ENCODE measurements at places on chromosomes 12 and 14.

GRCh38 chr14:96079066-96079465 lies 39.9 kb downstream of the C14orf132 start:
- DNase-seq, result no peak

DNA sequence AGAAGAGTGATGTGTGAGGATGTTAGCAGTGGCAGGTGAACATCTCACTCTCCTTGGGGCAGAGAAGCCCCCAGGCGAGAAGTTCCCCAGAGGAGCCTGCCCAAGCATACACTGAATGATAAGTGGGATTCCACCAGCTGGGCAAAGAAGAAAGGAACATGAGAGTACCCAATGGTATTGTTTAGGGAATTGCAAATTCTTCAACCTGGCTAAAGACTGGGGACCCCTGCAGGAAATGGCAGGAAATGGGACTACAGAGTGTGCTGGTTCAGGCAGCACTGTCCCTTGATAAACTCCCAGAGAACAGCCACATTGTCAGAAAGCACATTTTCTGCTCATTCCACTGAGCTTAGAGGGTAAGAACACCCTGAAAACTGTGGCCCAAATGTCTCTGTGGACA lies 121.3 kb downstream of the RPS29 start:
- DNase-seq, result no peak

- DNase-seq, result no peak
Measured at GRCh38 chr12:19922717-19923116, 445.6 kb upstream of the PDE3A start.

DNA sequence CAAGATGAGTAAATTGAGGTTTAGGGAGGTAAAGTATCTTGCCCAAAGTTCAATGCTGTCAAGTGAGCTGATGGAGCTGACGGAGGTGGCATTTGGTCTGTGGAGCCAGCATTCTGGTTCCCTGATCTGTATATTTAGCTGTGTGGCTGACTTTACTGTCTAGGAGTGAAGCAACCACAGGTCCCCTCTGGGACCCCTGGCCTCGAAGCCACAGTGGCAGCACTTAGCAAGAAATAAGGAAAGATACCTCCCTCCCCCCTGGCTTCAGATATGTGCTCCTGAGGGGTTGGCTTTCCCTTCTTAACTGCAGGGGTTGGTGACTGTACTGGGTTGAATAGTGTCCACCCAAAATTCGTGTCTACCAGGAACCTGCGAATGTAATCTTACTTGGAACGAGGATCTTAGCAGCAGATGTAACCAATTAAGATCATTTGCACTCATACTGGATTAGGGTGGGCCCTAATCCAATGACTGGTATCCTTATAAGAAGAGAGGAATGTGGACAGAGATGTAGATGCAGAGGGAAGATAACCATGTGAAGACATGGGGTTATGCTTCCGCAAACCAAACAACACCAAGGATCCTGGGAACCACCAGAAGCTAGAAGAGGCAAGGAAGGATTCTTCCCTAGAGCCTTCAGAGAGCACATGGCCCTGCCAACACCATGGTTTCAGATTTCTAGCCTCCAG lies 2.0 kb upstream of the ACVR1B start:
- DNase-seq, result no peak

GRCh38 chr12:82852529-82852928 lies 165.8 kb downstream of the TMTC2 start:
- no peak for DNase-seq

DNA sequence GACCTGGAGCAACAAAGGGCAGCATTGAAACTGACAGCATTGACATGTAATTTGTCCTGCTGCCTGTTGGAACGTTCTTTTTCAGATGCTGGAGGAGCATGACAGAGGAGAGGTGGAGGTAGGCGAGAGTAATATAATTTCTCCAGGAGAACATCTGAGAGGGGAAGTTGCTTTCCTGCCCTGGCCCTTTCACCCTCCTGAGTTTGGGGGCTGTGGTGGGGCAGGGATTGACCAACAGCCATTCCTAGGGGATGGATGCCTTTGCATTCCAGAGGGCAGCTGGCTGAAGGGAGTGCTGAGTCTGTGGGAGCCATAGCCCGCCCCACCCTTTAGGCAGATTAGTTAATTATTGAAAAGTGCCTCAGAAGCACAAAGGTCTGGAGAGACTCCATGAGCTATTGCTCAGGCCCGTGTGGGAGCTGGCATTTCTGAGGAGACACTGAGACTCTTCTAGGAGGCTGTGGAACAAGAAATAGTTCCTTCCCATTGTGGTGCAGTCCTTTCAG lies 73.5 kb downstream of the ARF6 start:
- no peak for DNase-seq

DNA sequence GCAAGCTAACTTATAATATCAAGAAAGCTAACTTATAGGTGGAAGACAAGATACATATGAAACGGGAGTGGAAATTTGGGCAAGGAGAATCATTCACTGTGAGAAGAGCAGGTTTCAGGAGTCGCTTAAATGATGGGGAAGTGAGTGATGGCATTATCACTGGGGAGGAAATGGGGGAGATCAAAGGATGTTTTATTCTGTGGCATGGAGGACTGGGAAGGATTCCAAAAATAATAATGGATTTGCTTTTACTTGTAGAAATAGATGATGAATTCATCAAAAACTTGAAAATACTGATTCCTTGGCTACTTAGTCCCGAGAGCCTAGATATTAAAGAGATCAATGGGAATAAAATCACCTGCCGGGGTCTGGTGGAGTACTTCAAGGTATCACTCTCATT lies 47.8 kb downstream of the SAV1 start:
- no peak for DNase-seq

GRCh38 chr14:37594971-37595808 lies at the start of the genes FOXA1 and TTC6:
FOXA1 (minus strand) TSS chr14:37595249; CDS start chr14:37594972, 277 bp downstream.
TTC6 (plus strand) TSS chr14:37595629; CDS start chr14:37622065, 26,436 bp downstream.
- no peak for DNase-seq

- no peak for DNase-seq
Measured at GRCh38 chr12:2229661-2230539, 177.1 kb downstream of the CACNA1C start.

DNA sequence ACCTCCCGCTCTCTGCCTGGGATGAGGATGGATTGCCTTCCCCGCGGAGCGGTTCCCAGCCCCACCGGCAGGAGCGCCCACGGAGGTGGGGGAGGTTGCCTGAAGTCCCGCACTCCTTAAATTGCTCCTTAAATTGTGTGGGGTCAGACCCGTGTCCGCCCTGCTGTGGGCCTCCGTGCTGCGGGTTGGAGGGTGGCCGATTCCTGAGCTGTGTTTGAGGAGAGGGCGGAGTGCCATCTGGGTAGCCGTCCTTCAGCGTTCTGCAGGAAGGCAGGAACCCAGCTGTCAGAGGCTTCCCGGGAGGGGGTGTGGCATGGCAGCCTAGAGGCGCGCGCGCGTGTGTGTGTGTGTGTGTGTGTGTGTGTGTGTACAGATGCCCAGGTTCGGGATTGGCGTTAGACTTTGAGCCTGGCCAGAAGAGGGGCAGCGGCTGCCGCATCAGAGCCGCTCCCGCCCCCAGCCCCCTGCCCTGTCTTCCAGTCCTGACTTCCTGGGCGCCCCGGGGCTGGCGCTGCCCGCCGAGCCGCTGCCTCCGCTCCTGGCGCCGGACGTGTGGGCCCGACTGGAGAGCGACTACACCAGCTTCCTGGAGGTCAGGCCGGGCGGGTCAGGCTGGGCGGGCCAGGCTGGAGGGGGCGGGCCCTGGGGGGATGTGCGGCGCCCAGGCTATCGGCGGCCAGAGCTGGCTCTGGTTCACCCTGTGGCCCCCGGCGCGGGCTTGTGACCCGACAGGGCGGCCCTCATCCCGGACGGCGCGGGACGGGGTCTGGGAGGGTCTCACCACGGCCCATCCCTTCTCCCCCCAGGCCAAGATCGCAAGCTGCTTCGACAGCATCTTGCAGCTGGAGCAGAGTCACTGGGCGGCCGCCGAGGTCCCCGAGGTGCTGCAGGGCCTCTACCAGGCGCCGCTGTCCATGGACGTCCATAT lies 9.2 kb downstream of the EXOC3L4 start:
- DNase-seq, result no peak

- no peak for DNase-seq
Measured at GRCh38 chr14:45249856-45250575, 3.0 kb downstream of the MIS18BP1 start.

DNA sequence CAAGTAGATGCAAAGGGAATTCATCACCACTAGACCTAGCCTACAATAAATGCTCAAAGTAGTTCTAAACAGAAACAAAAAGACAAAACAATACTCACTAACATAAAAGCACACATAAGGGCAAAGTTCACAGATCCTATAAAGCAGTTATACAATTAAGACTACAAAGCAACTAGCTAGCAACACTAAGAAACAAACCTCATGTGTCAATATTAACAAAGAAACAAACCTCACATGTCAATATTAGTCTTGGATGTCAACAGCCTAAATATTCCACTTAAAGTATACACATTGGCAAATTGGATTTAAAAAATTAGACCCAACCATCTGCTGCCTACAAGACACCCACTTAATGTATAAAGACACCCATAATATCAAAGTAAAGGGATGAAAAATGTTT lies 152.7 kb downstream of the KCNK10 start:
- no peak for DNase-seq

DNA sequence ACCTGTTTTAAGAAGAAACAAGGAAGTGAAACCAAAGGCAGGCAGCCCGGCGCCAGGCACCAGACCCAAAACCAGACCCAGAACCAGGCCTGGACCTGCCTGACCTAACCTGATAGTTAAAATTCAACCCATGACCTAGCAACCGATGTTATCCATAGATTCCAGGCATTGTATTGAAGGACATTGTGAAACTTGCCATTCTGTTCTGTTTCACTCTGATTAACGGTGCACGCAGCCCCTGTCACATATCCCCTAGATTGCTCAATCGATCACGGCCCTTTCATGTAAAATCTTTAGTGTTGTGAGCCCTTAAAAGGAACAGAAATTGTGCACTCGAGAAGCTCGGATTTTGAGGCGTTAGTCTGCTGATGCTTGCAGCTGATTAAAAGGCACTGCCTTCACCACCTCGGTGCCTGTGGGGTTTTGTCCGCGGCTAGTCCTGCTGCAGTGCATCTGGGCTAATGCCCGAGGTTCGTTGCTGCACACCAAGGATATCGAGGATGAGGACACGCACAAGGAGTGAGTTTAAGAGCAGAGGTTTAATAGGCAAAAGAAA lies 262.5 kb upstream of the TMEM132C start:
- no peak for DNase-seq

GRCh38 chr12:51626115-51626514 lies 35.1 kb downstream of the SCN8A start:
- DNase-seq, result no peak

GRCh38 chr14:100088226-100088625 lies 23.0 kb downstream of the EVL start:
- no peak for DNase-seq

- DNase-seq, result no peak
Measured at GRCh38 chr12:6620137-6620884, 13.1 kb upstream of the CHD4 start.

DNA sequence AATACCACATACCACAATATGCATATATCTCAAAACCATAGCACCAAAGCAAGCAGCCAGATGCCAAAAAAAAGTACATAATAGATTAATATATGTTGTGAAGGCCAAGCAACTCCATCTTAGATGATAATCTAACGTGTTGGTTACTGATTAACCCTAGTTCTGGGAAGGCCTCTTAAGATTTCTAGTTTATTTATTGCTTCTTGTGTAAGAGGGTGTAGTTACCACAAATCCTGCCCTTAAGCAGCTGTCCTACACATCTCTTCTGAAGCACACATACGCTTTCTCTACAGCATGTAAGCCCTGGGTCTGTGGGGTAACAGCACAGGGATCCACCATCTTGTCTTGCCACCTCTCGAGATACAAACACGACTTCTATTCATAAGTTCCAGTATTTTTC lies 236.8 kb upstream of the AVPR1A start:
- DNase-seq, result no peak

DNA sequence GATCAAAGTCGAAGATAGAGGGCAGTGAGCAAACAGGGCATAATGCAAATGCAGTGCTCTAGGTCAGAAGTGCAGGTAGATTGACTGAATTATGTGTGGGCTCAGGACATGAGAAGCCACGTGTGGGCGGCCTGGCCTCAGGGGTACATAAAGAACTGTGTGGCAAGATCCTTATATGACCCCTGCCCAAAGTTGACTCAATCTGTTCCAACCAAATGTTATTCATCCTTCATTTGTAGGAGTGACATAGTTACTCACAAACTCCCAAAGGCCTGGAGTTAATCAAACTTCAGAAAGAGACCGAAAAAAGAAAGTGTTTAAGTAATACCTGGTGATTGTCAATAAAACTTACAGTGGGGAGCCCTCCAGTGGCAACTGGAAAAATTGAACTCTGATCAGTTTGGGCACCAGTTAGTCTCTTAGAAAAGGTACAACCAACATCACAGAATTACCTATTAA lies 150.4 kb upstream of the FAR2 start:
- no peak for DNase-seq

GRCh38 chr12:14664434-14665023 lies 31.9 kb downstream of the GUCY2C start:
- peak; percentile 39 for DNase-seq

DNA sequence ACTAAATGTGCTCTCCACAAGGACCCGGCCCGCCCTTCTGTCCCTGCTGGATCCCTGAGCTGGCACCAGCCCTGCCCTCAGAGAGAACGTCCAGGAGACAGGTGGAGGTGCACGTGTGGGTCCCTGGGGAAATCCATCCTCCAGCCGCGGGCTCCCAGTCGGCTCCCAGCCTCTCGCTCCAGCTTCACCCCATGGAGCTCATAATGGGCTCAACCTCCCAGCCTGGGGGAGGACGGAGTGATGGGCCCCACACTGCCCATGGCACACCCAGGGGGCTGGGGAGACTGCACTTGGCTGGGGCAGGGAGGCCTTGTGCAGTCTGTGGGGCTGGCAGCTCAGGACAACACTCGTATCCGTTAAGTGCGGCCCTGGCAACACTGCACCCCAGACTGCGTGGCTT lies 250.5 kb downstream of the TMEM121 start:
- no peak for DNase-seq

DNA sequence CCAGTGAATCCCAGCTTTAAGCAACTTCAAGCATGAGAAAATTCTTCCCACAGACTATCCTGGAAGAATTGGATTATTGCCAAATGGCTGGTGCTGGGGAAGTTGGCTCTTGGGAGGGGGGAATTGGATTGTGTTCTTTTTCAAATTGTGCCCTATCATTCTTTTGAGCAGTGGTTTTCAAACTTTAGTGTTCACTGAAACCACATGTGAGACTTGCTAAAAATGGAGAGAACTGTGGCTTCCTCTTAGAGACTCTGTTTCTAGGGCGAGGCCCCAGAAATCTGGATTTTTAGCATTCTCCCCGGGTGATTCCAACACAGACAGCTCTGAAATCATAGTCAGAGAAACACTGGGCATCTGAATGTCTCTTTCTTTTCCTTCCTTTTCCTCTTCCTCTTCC lies 14.3 kb upstream of the OTUB2 start:
- no peak for DNase-seq

GRCh38 chr12:103654816-103655215 lies 67.7 kb downstream of the STAB2 start:
- DNase-seq, result no peak

GRCh38 chr12:4099276-4099675 lies 174.3 kb upstream of the CCND2 start:
- DNase-seq, result no peak

DNA sequence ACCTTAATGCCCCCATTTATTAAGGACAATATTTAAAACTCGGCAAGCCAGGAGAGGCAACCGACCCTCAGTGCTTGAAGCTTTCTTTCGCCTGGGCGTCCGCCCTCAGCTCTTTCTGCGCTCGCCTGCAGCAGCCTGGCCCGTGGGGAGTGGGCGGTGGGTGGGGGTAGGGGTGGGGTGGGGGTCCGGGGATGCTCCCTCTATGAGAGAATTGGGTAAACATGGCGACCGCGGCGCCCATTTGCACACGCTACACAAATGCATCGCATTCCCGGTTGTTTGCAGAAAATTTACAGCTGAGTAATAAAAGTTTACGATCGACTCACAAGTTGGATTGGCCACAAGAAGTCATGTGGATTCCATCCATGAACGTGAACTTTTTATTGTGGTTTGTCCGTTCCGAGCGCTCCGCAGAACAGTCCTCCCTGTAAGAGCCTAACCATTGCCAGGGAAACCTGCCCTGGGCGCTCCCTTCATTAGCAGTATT lies 7.7 kb downstream of the HOXC8 start:
- DNase-seq, result no peak

Measured in SK-N-MC (cell line).